ENCODE measurements at places on chromosomes 16 and 17. TPM values are rescaled to one million over a fixed set of nuclear protein-coding genes. Genes with fewer than 3 reads are reported as not detected.

GRCh38 chr16:14215941-14216340 is 144.8 kb downstream of the MRTFB start:
- no peak for DNase-seq

Gene KRT17
- total RNA-seq: 360 TPM

DNA sequence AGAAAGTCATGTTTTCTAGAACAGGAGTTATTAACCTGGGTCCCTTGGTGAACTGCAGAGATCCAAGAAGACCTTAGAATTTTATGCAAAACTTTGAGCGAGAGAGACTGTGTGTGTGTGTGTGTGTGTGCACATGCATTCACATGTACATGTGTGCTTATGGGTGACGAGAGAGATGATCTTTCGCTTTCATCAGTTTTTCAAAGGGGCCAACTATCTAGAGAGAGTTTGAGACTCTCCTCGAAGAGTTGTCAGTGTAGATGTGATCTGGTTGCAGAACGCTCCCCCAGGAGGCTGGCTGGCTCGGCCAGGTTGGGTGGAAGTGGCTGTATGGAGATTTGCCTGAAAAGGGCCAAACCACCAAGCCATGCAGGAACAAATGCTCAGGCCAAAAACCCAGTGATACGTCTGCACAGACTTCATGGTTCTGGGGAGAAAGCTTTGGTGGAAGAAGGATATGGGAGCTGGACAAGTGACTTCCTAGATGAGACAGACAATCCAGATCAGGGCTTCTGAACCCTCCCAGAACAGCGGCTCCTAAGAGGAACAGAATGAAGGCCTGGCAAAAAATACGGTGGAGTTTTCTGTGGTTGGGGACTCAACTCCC is 6.1 kb downstream of the PIK3R5 start:
- DNase-seq: no peak

- no peak for DNase-seq
These were observed 2.0 kb downstream of the HOXB8 start for GRCh38 chr17:48612854-48613691.

Gene CIAO2B
- 159 TPM for total RNA-seq

Gene CMTM2
- not detected for total RNA-seq
